ENCODE measurements at places on chromosomes 13 and 19.
A peak's percentile ranks its signal among the peaks of the same experiment; 100 is the strongest.

DNA sequence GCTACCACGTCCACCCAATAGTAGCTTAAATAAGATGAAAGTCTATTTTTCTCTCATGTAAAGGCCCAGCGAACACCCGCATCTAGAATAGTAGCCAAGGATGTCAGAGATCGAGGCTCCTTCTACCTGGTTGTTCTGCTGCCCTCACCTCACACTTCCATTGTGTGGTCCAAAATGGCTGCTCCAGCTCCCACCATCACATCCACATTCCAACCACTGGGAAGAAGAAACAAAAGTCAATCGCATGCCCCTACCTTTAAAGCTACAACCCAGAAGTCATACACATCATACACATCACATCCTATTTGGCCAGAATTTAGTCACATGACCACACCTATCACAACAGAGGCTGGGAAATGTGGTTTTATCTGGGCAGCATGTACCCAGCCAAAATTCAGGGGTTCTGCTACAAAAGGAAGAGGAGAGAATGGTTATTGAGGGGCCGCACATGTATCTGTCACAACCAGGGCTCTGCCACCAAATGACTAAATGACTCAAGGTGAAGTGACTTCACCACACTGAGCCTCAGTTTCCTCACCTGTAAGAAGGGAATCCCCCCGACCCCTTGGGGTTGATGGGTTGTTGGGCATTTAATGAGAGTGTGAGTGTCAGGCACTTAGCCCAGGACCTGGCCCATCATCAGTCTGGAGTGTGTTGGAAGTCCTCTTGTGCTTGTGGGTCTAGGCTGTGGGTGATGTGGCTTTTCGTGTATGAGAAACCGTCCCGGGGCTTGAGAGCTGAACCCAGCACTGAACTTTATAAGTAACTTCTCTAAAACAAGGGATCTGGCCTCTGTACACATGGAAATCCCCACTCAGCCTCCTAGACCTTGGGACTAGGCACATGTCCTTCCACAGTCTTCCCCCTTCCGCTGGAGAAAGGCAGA, 10.2 kb upstream of the CBLC start:
- no peak for DNase-seq

- DNase-seq = peak; percentile 65
Measured at GRCh38 chr13:20924758-20925394, 22.3 kb upstream of the XPO4 start.

DNA sequence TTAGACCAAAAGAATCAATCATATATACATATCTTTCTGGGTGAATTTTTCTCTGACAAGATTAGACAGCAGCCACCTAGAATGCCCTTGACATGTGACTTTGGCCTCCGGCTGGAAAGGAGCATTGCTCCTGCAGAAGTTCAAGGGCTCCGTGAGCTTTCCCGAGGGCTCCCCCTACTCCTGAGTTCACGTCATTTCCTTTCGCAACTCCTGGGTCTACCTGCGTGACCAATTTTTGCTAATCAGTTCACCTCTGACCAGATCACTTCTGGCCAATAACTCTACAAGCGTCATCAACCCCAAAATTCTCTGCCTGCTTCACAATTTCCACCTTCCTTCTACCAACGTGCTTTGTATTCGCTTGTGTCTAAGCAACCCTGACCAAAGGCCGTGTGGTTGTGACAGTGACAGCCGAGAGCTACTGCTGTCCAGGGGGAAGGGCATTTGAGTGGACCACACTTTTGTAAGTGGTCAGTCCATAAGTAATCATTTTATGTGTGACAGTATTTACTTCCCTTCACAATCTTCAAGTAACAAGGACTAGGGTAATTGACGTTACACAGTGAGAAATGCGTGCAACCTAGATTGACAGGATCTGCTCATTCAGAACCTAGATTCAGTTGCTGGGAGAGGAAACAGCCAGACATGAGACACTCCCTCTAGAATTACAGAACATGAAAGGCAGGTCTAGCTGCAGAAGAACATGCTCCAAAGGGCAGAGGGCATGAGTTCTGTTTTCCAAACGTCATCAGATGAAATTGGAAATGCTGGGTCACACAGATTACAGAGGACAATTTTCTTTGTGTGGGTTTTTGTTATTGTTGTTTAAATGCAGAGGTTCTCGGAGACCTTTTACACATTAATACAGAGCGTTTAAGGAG, 145.9 kb upstream of the SPACA7 start:
- no peak for DNase-seq

- DNase-seq = no peak
Measured at GRCh38 chr13:80888390-80888789, 547.5 kb upstream of the SPRY2 start.

DNA sequence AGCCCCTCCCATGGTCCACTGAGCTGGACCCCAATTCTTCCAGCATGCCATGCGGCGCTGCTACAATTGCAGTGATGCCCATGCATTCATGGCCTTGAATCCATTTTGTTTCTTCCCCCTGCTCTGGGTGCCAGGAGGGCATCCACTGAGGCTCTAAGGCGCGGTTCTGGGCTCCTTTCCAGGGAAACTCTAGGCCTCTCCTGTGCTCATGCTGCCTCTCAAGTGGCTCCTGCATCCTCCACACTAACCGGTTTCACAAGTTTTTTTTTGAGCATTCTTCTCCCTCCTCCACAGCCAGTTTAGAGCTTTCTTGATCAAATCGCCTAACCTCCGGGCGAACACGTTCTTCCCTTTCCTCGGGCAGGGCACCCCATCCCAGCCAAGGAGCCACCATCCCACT, 69.1 kb upstream of the FLT1 start:
- no peak for DNase-seq

Measured in NCI-H526 treated with DMSO at 0.1 percent for 48 hours (cell line).